Adrenal gland (tissue), 19 donors: ENCODE measurements at places on chromosomes 13 and 19. TPM values are rescaled to one million over a fixed set of nuclear protein-coding genes. Genes with fewer than 3 reads are reported as not detected.

The PCDH17 gene
- total RNA-seq = 7.8 TPM

DNA sequence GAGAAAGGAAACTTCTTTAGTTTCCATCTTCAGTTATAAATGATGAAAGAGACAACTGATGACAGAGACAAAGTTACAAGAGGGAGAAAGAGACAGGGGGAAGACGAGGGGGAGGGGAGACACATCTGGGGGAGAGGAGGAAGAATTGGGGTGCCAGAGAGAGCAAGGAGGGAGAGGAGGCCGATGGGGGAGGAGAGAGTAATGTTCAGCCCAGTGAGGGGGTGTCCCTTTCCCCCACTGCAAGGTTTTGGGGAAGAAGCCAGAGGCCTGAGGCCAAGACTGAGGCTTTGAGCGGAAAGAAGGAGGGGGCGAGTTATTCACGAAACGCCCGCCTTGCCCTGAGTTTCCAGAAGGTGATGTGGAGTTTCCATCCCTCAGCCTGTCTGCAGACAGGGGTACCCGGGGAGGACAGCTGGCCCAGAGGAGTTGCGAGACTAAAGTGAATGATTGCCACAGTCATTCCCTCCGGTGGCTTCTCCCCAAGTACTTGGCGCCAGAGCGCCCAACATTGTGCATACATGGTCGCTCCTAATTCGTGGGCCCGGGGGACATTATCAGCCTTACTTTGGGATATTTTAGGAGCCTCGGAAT is 558 bp upstream of the PPAN start:
- DNase-seq = no peak

The FFAR1 gene
- total RNA-seq = not detected

DNA sequence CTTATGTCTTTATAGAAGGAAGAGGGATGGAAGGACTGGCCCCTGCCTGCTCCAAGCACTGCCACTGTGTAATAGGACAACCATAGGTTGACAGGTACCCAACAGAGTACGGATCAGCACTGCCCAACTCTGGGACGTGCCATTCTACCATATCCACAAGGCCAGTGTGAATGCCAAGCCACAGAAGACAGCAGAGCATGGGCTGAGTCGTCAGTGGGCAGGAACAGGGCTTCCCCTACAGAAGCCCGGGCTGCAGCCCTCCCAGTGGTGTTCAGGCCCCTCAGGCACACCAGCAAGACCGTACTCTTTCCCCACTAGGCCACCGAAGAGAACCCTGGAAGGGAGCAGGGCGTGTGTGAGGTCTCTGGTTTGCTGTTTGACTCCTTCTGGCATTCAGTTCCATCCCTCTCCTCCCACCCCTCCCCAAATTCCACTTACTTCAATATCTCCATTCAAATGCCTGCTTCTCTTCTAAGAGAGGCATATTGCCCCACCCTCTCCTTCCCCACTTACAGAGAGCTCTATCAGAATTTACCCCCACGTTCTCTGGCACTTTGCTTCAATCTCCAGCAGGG is 209.4 kb downstream of the FOXO1 start:
- no peak for DNase-seq

- DNase-seq = no peak
Measured at GRCh38 chr19:38012944-38013343, 105.9 kb downstream of the SIPA1L3 start.

- no peak for DNase-seq
Measured at GRCh38 chr13:65090186-65090585, 2139.9 kb downstream of the PCDH9 start.

DNA sequence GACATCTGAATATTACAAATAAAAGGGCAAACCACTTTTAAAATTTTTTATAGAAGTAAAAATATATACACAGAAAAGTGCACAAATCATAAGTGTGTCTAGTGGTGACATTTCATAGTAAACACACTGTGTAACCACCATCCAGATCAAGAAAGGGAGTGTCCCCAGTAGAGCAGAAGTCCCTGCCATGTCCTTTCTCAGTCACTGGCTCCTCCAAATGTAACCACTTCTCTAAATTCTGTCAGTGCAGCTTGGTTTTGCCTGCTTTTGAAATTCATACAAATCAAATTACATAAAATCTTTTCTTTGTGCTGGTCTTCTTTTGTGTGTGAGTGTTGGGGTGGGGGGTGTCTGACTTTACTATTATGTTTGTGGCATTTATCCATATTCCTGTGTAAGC is 116.5 kb downstream of the RBM26 start:
- DNase-seq = no peak

GRCh38 chr13:46383383-46383782 is 3.7 kb downstream of the RUBCNL start:
- no peak for DNase-seq

- DNase-seq = no peak
Measured at GRCh38 chr13:65872448-65872847, 1357.7 kb downstream of the PCDH9 start.

DNA sequence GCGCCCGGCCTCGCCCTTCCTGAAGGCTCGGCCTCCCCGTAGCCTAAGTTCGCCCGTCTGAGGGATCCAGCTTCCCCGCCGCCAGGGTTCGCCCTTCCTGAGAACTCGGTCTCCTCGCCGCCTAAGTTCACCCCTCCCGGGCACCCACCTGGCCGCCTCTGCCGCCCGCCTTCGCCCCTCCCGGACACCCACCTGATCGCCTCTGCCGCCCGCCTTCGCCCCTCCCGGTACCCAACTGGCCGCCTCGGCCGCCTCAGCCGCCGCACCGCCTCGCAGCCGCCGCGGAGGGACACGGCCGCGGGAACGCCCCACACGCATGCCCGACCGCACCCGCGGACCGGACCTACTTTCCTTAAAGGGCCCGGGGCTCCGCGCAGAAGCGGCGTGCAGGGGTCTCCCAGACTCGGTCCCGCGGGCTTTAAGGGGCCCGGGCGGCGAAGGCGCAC is at the start of gene MOB3A:
Gene MOB3A, minus strand, starts transcription at position 293 of the 446 bp plus-strand sequence. CDS start 17,766 bp downstream, outside the sequence.
- DNase-seq = peak; percentile 89

The NECTIN2 gene
- 128 TPM for total RNA-seq

- no peak for DNase-seq
Measured at GRCh38 chr13:44407379-44407778, 33.8 kb downstream of the SERP2 start.

- no peak for DNase-seq
Measured at GRCh38 chr19:27754700-27755099, 1458.3 kb downstream of the UQCRFS1 start.

GRCh38 chr19:53365134-53365898 is at the start of gene ZNF525:
Gene ZNF525 (plus strand): TSS chr19:53365705. CDS start chr19:53372282, 6,577 bp downstream.
- DNase-seq = peak; percentile 90

The CSNK1G2 gene
- 71.2 TPM for total RNA-seq

- no peak for DNase-seq
Measured at GRCh38 chr13:29911781-29912418, 61.5 kb upstream of the UBL3 start.

GRCh38 chr13:41601718-41602445 is 144.5 kb downstream of the RGCC start:
- no peak for DNase-seq

The CPB2 gene
- total RNA-seq = not detected

DNA sequence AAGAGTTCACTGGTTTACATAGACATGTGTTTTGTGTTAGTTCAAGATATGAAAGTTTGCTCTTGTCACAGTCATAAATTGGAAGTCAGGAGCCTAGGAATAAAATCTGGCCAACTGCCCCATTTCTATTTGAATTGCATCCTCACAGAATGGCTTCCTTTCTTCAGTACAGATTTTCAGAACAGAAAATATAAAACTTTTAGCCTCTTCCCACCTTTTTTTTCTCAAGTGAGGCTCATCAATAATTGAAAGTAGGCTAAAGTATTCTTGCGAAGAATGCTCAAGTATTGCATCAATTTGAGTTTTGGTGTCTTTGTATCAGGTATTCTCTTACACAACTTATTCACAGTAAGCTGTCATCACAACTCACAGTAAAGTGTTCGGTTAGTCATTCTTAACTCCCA is 802.7 kb downstream of the PCDH9 start:
- no peak for DNase-seq

GRCh38 chr19:50967929-50968715 is 1.3 kb downstream of the KLK6 start:
- DNase-seq = no peak

DNA sequence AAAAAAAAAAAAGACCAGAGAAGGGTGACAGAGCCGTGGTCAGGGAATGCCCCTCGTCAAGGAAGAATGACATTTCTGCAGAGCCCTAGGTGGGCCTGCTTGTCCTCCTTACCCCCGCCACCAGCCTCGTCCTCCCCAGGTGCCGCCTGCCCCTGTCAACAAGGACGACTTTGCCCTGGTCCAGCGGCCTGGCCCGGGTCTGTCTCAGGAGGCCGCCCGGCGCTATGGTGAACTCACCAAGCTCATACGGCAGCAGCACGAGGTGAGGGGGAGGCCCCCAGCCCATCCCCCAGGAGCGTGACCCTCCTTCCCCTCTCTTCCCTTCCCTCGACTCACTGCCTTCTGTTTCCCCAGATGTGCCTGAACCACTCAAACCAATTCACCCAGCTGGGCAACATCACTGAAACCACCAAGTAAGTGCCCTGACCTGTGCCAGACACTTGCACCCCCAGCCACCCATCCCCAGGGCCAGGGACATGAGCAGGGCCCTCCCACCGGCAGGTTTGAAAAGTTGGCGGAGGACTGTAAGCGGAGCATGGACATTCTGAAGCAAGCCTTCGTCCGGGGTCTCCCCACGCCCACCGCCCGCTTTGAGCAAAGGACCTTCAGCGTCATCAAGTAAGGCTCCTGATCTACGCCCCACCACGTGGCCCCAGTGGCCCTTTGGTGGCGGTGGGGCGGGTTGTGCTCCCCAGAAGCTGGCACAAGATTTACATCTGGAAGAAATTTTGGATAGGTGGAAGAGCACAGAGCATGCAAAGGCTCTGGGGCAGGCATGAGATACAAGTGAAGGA is 14.8 kb downstream of the PODNL1 start:
- no peak for DNase-seq
